ENCODE measurements at places on chromosomes 6 and 20.

- no peak for DNase-seq
These were observed 34.7 kb upstream of the SCP2D1 start for GRCh38 chr20:18778690-18779392.

DNA sequence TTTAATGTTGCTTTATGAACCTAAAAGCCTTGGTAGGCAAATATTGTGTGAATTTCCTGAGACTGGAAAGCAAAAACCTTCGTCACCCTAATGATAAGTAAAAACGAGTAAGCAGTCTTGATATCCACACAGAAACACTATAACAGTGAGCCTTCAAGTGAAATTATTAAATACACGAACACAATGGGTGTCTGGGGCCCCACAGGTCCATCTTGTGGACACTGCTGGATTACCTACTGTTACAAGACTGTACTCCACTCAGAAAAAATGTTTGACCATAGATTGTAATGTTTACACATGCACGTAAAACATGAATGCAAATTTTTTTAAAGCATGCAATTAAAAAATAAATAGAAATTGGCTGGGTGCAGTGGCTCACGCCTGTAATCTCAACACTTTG lies 466.9 kb downstream of the CD83 start:
- no peak for DNase-seq

DNA sequence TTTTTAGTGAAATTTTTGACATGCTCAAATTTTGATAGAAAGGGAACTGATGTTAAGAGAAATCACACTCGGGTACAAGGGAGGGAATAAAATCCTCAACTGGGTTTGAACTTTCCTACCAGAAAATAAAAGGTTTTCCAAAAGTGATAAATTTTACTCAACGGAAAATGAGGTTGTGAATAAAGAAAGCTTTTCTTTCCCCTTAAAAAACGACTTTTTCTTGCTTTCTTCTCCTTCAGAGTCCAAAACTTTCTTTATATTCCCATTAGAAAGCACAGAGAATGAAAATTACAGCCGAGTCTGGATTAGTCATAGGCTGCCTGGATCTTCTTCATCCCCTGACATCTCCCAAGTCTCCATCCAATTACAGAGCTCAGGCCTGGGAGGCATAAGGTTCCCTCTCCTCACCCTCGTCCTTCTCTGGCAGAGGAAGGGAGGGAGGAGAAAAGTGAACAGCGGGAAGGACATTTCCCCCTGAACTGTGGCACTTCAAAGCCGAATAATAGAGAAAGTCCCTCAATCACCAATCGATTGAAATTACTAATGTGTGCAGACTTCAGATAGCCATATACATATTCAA lies 28.1 kb upstream of the QKI start:
- DNase-seq, result no peak

DNA sequence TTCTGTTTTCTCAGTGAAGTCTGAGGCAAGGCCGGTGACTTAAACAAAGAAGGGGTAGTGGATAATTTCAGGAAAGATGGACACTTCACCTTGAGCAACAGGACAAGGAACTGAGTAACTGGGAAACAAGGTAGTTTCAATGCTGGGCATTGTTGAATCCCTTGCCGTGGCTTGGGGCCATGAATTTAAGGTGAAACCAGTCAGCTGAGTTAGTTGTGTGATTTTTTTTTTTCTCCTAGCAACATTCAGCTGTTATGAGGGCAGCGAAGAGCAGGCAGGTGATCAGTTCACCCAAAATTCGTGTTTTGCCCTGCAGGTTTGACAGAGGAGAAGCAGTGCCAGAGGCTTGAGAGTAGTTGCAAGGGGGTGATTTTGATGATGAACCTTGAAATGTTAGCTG lies 6.8 kb downstream of the BICRAL start:
- DNase-seq, result no peak

DNA sequence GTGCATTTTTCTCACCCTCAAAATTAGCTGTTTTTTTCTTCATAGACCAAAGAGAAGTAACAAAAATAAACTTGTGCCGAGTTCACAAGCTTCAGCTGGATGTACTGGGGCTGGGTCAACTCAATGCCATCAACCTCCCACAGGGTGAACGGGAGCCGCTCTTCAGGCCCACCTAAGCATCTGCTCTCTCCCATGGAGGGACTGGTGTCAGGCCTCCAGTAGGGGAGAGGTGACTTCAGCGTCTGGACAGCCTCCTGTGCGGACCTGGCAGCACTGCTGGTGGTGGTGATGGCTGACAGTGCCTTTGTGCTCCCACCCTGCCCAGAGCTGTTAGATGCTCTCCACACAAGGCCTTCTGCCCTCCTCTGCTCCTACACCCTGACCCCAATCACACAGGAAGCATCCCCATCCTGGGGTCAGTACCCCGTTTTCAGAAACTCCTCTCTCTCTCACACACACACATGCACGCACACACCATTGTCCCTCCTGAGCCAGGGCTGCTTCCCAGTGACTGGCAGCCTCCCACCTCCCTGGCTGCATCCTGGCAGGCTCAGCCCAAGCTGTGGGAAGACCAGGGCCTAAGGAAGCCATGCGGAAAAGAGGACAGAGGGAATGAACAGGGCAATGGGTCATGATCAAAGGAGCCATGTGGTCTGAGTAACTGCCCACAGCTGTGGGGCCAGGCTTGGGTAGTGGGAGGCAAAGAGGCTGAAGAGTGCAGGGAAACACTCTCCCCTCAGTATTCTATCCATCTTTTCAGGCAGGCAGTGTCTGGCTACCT lies 17.7 kb downstream of the CST8 start:
- no peak for DNase-seq

GRCh38 chr6:70336996-70337742 lies 34.3 kb upstream of the COL9A1 start:
- DNase-seq, result no peak

DNA sequence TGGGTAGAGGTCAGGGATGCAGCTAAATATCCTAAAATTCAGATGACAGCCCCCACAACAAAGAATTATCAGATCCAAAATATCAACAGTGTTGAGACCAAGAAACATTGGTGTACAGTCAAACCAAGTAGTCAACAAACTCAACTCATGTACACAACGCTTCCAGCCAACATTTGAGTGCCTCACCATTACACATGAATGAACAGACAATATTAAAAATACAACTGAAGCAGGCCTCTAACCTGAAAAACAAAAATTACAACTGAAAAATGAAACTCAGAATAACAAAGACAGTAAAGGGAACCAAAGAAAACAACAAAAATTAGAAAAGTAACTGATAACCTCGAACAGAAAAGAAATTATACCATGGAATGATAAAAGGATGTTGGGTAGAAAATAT lies 46.2 kb downstream of the HACE1 start:
- no peak for DNase-seq

- no peak for DNase-seq
These were observed at the start of gene PTK7 for GRCh38 chr6:43075670-43076463. PTK7 (plus strand) TSS chr6:43076314; CDS start chr6:43076489, 175 bp downstream.

DNA sequence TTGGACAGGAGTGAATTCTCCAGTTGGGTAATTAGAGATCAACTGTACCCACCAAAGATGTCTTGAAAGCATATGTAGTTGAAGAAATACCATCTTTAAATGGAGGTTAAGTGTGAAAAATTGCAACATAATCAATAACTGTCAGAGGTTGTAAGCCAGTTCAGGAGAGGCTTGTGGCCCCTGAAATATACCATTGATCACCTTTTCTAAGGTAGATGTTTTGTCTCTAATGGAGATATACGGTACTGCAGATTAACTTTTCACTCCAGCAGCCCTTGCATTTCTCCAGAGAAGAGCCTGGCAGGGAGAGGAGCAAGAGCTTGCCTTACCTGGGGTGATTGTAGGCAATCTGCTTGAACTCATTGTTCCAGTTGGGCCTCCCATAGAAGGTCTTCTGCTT lies 48.8 kb downstream of the NOX3 start:
- no peak for DNase-seq

- no peak for DNase-seq
These were observed 33.9 kb downstream of the PPARD start for GRCh38 chr6:35376281-35376680.

DNA sequence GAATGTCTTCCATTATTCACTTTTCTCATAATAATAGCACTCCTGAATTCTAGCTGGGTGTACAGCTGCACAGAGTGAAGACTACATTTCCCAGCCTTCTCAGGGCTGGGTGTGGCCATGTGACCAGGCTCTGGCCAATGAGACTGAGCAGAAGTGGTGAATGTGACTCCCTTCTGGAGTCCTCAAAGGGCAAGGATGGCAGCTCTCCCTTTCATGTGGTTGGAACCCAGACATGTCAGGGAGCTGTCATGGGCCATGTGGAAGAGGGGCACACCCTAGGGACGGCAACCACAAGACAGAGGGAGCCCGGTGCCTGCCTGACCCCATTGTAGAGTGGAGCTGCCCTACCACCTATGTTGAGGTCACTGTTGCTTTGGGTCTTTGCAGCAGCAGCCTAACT lies 312.8 kb upstream of the SULF2 start:
- DNase-seq, result no peak

DNA sequence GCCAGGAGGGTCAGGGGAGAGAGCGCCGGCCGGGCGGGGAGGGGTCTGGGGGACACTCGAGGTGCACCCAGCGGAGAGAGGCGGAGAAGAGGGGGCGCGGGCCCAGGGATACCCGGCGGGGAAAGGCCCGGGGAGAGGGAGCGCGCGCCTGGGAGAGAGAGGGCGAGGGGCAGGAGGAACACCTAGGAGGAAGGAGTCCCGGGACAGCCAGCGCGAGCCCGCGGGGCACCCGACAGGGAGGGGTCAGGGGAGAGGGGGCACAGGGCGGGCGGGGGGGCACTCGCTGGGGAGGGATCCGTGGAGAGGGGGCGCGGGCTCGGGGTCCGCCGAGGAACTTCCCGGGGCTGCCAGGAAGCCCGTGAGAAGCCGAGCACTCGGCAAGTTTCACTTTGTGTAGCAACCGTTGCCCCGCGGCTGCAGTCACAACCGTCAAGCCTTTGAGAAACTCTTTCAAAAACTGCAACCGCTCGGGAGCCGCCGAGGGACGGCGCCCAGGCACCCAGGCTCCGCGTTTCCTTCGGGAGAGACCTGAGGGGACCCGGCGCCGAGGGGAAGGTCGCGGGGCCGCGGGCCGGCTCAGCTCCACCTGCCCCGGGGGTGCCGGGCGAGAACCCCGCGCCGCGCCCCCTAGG lies 471 bp downstream of the EZR start:
- DNase-seq, result peak; percentile 37
